ENCODE measurements at places on chromosomes 6 and 20.
A peak's percentile ranks its signal among the peaks of the same experiment; 100 is the strongest.

GRCh38 chr6:14716499-14717146, 529.2 kb upstream of the JARID2 start:
- H3K36me3 ChIP-seq = no peaks in the 10 kb centered on the region
- H3K4me3 ChIP-seq = no peak overlapping the region

GRCh38 chr6:13486679-13487121, 700 bp downstream of the GFOD1 start:
- DNase-seq = peak; percentile 62
- no peak overlapping the region for H3K27ac ChIP-seq
- H3K36me3 ChIP-seq = no peaks in the 10 kb centered on the region
- H3K4me1 ChIP-seq = peaks cover 24% of the 10 kb centered on the region
- peaks cover 66% of the 10 kb centered on the region for H3K27me3 ChIP-seq

GRCh38 chr6:136656121-136656520, 105.9 kb upstream of the MAP7 start:
- H3K36me3 ChIP-seq = no peaks in the 10 kb centered on the region
- no peak for DNase-seq
- H3K27me3 ChIP-seq = no peaks in the 10 kb centered on the region
- no peak overlapping the region for H3K4me3 ChIP-seq
- no peak overlapping the region for H3K27ac ChIP-seq
- no peaks in the 10 kb centered on the region for H3K4me1 ChIP-seq

DNA sequence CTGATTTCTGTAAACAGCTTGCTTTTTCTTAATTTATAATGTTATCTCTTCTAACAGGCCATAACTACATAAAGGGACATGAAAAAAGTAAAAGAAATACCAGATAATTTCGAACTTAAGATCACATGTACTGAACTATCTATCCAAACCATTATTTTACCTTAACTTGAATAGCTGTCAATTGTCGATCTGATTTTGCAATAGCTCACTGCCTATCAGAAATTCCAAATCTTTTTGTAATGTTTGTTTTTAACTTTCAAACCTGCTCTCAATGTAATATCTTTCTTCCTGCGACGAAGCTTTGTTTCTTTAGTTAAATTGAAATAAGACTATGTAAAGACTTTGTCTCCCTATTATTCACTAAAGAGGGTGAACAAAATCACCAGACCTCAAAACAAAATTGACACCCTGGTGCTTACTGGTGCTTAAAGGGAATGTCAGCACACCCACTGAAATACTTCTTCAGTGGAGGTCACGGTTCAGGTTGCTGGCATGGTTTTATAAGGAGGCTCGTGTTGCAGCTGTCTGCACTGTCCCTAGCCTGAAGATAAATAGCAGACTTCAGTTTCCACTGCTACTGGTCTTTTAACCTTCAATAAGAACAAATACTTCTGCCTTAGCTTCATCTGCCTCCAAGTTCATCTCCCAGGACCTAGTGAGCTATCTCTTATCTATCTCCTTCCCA, 117.5 kb upstream of the QKI start:
- H3K27me3 ChIP-seq = no peaks in the 10 kb centered on the region
- H3K4me3 ChIP-seq = no peak overlapping the region
- H3K4me1 ChIP-seq = peaks cover 4% of the 10 kb centered on the region

- H3K4me1 ChIP-seq = peaks cover 18% of the 10 kb centered on the region
- no peak overlapping the region for H3K27ac ChIP-seq
- H3K36me3 ChIP-seq = peaks cover 52% of the 10 kb centered on the region
Measured at GRCh38 chr6:158608221-158608620, 36.3 kb downstream of the DYNLT1 start.

DNA sequence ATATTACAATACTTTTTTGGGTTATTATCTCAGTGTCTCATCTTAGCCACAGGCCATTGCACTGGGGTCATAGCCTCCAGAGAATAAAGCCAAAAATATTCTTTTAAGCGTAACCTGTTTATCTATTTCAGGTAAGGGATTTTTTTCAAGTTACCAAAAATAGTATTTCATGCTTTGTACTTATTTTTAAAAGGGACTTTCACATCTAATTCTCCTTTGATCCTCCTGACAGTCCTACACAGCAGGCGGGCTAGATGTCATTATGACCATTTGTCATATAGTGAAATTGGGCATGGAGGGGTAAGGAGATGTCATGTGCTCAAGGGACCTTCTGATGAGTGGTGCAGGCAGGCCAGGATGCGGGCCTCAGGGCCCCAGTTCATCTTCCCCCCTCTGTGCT, 68.9 kb downstream of the TBC1D7 start:
- H3K27ac ChIP-seq = no peak overlapping the region
- H3K4me3 ChIP-seq = no peak overlapping the region
- peaks cover 31% of the 10 kb centered on the region for H3K36me3 ChIP-seq
- peaks cover 16% of the 10 kb centered on the region for H3K4me1 ChIP-seq
- no peaks in the 10 kb centered on the region for H3K27me3 ChIP-seq

DNA sequence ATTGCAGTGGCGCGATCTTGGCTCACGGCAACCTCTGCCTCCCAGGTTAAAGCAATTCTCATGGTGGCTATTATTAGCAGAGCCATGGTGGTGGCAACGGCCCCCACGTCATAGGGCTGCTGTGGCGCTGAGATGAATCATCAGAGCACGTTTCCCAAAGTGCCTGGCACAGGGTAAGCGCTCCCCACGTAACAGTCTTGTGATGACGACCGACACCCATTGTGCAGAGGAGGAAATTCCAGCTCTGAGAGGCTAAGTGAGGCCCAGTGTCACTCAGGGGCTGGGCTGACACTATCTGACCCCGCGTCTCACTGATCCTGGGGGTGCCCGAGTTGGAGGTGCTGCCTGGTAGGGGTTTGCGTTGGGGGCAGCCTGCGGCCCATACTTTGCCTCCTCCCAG, 16.2 kb downstream of the SUN5 start:
- H3K27ac ChIP-seq = no peak overlapping the region
- no peaks in the 10 kb centered on the region for H3K36me3 ChIP-seq
- no peak overlapping the region for H3K4me3 ChIP-seq
- no peak for DNase-seq

DNA sequence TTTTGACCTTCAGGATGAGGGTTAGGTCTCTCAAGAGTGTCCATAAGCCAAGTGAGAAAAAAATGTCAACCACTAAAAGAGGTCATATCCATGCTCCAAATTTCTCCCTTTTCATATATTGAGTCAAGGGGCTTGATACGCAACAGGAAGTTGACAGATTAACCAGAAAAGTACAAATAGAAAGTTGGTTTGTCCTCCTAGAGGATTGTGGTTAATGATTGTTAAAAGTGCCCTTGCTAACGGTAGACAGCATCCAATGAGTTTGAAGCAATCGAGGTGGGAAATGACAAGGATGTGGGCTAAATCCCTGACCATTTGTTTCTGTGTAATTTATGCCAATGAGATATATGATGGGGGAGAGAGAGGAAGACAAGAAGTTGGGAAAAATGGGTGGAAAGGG, 18.1 kb upstream of the HBS1L start:
- peaks cover 5% of the 10 kb centered on the region for H3K4me1 ChIP-seq
- no peak for DNase-seq
- no peak overlapping the region for H3K27ac ChIP-seq

GRCh38 chr6:92989656-92990055, 429.7 kb downstream of the EPHA7 start:
- H3K36me3 ChIP-seq = no peaks in the 10 kb centered on the region
- H3K27ac ChIP-seq = no peak overlapping the region
- no peaks in the 10 kb centered on the region for H3K4me1 ChIP-seq
- no peak overlapping the region for H3K4me3 ChIP-seq
- H3K27me3 ChIP-seq = no peaks in the 10 kb centered on the region

DNA sequence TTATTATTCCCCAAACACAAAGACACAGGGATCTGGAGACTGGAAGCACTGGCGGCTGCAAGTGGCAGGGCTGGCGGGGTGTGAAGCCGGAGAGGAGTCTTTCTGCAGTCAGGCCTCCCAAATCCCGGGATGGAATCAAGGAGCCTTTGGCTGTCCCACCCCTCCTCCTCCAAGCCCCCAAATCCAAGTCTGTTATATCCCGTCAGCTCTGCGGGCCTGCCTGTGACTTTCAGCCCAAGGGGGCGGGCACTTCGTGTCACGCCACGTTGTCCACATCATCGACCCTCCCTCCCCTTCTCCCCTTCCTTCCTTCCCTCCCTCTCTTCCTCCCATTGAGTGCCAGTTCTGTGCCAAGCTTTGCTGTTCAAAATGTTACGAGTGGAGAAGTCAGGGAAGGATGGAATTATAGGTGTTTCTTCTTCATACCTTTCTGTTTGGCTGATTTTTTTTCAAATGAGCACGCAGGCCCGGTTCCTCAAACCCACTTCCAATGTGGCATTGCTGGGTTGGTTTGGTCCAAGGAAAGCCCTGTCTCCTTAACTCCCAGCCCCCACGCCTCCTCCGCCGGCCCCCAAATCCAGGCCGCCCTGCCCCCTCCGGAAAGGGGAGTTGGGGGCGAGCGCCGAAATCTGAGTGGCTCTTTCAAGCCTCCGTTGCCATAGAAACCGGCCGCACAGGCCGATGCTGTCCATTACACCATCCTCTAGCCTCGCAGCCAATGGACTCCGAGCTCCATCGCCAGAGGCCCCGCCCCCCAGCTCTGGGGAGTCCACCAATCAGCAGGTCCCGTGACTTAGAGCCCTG, 12.7 kb downstream of the ZCCHC3 start:
- H3K36me3 ChIP-seq = no peaks in the 10 kb centered on the region
- peaks cover 5% of the 10 kb centered on the region for H3K27me3 ChIP-seq
- H3K27ac ChIP-seq = peak overlapping the region; percentile 100
